ENCODE measurements at places on chromosomes 5 and 9.

DNA sequence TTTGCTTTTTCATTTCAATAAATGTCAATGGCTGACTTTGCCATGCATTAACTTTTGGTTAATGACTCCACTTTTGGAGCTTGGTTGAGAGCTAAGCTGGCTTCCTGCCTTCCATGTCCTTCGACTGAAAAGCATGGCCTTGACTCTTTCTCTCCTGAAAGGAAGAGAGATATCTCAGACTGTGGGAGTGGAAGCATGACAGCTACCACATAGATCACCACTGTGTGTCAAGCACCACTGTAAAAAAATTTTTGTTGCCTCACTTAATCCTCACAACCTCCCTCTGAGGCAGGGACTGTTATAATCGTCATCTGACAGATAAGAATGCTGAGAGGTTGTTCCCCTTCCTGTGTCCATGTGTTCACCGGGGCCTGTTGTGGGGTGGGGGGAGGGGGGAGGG is 184.8 kb downstream of the RORB start:
- DNase-seq = no peak

DNA sequence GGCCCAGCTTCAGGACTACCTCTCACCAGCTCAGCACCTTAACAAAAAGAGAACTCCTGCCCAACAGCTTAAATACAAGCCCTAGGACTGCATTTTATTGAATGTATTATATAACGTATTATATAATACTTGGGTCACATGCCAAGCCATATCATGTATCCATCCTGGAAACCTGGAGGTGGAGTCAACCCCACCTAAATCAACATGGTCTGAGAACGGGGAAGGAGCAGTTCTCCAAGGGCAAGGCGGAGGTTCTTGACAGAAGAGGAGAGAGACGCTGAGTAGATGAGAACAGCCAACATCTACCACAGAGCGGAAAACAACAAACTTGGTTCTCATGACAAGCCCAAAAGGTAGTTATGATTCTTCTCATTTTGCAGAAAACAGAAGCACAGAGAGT is 163.4 kb downstream of the FGF18 start:
- no peak for DNase-seq

- DNase-seq = no peak
Observed at GRCh38 chr5:138339091-138339456, 1.0 kb downstream of the FAM53C start.

DNA sequence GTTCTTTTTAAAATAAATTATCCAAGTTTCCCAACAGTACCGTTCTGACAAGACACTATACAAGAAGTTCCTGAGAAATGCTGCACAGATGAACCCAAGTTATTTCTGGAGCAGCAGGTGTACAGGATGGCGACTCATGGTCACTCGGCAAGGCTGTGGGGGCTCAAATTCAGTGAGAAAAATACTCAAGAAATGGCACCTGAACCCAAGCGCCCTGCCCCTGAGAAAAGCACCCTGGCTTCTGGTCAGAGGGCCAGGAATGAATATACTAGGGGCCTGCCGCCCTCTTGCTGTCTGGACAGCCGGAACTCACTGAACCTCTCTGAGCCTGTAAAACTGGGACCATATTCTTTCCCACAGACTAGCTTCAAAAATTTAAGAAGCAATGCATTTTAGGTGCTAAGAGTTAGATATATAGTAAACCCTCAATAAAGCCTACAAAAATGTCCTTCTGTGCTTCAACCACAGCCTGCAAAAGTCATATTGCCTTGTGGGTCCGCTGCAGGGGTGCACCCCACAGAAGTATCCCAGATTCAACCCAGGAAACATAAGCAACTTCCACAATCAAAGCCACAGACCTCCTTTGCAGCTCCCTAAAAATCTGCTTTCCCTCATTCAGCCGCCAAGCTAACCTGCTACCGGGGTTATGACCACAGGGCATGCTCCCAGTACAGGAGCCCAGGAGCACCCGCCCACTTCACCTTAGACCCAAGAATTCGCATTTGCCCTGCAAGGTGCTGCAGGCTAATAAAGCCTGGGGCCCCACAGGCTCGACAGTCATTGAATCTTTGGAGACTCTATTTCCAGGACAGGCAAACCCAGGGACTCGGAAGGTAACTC is 1.4 kb downstream of the RAPGEF1 start:
- peak; percentile 83 for DNase-seq

GRCh38 chr9:81621785-81622259 is 67.5 kb downstream of the TLE1 start:
- no peak for DNase-seq

- DNase-seq = peak; percentile 61
Observed at GRCh38 chr9:86099701-86100364, 475 bp upstream of the GOLM1 start.

DNA sequence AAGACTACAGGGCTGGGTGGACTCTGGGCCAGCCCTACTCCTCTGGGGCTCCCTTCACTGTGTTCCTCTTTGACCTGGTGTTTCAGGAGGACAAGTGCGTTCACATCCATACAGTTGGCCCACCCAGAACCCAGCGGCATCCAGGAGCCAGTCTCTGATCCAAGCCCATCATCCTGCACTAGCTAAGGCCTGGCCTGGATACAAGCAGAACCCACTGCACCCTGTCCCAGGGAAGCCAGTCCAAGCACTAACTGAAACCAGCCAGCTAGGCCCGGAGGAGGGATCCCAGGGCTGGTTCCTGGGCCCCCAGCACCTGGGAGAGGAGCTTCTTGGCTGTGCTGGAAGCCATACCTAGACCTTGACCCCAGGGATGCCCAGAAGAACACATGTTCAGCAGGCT is 4.1 kb upstream of the GBGT1 start:
- no peak for DNase-seq

DNA sequence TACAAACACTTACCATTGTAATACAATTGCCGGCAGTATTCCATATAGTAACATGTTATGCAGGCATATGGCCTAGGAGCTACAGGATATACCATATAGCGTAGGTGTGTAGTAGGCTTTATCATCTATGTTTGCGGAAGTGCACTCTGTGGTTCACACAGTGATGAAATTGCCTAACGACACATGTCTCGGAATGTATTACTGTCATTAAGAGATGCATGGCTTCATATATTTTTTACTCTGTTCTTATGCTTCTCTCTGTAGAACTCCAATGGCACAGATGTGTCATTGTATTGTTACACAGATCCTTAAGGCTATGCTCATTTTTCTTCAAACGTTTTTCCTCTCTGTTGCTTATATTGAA is 19.2 kb upstream of the ANKRD18A start:
- no peak for DNase-seq

- no peak for DNase-seq
Observed at GRCh38 chr9:126411225-126411947, 84.8 kb downstream of the MVB12B start.

GRCh38 chr9:132078699-132079356 is 839 bp downstream of the MED27 start:
- no peak for DNase-seq

DNA sequence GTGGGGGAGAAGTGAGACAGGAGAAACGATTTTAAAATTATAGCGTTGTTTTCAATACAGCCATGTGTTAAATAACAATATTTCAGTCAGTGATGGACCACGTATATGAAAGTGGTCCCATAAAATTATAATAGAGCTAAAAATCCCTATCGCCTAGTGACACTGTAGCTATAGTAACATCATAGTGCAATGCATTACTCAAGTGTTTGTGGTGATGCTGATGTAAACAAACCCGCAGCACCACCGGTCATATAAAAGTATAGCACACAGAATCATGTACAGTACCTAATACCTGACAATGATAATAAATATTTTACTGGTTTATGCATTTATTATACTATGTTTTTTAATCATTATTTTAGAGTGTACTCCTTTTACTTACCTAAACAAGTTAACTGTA is 407.4 kb upstream of the SEMA6A start:
- no peak for DNase-seq

DNA sequence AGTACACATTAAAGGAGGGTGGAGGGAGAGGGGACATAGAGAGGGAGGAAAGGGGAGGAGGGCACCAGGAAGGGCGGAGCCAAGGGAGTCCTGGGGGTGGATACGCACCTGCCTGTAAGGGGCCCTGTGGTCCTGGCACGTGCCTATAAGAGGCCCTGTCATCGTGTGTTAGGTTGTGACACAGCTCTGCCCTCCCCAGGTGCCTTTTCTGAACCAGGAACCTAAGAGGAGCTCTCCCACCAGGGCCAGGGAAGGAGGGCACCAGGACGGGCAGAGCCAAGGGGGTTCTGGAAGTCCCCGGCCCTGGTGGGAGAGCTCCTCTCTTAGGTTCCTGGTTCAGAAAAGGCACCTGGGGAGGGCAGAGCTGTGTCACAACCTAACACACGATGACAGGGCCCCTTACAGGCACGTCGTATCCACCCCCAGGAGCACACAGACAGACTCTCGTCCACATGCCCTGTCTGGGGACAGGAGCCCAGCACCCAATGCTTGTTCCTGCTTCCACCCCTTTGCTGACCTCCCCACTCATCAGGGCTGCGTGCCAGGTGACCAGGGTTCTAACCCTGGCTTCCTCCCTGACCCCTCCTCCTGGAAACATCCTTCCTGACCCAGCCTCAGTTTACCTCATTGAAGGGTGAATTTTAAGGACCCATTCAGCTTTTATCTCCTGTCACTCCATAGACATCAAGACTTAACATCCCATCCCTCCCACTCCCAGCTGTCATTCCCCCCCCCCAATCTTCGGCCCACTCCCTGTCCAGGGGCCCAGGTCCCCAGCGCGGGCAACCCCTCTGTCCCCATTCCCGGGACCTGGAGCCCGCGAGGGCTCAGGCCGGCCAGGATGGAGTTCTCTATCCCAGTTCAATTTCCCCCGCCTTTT is 12.9 kb upstream of the OLFM1 start:
- DNase-seq = no peak

GRCh38 chr5:172740428-172741205 is 30.4 kb downstream of the DUSP1 start:
- DNase-seq = no peak

DNA sequence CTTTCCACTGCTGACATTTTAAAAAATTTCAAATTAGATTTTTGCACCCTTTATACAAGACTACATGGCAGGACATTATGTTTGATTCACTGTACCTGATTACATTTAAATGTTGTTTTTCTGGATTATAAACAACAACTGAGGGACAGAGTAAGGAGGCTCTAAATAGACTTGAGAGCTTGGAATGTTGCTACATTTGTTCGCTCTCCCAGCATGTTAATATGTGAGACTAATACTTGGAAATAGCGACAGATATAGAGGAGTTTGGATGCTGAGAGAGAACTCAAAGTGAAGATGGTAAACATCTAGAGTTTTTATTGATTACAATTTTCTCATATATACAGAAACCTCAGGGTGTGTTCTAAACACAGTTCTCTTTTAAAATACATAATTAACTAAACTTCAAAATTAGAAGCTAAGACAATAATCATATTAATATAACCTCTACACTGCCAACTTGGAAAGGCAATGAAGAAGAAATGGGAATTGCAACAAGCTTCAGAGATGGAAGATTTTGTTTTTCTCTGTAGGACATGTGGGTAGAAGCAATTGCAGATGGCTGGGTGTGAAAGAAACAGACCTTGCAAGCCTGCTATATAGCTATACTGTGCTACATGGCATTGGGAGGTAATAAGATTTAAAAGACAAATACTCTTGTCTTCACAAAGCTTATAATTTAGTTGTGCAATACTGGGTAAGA is 1.4 kb upstream of the NDFIP1 start:
- no peak for DNase-seq

- no peak for DNase-seq
Observed at GRCh38 chr5:114839360-114839759, 330.3 kb downstream of the TRIM36 start.

DNA sequence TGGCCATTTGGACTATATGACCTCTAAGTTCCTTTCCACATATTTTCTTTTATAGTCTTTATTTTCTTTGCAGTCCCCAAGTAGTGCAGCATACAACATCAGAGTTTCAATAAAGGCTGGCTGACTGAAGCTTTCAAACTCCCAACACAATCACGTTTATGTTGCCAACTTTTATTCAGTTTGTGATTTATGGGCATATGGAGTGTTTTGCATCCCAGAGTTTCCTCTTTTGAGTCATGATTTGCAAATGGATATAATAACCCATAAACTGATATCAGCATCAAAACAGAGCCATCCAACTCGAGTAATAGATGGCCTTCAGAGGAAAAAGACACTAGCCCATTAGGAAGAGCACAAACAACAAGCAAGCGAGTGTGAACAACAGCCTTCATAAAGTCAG is 414.0 kb downstream of the ELAVL2 start:
- DNase-seq = no peak

GRCh38 chr9:21754741-21755140 is 47.7 kb upstream of the MTAP start:
- no peak for DNase-seq

DNA sequence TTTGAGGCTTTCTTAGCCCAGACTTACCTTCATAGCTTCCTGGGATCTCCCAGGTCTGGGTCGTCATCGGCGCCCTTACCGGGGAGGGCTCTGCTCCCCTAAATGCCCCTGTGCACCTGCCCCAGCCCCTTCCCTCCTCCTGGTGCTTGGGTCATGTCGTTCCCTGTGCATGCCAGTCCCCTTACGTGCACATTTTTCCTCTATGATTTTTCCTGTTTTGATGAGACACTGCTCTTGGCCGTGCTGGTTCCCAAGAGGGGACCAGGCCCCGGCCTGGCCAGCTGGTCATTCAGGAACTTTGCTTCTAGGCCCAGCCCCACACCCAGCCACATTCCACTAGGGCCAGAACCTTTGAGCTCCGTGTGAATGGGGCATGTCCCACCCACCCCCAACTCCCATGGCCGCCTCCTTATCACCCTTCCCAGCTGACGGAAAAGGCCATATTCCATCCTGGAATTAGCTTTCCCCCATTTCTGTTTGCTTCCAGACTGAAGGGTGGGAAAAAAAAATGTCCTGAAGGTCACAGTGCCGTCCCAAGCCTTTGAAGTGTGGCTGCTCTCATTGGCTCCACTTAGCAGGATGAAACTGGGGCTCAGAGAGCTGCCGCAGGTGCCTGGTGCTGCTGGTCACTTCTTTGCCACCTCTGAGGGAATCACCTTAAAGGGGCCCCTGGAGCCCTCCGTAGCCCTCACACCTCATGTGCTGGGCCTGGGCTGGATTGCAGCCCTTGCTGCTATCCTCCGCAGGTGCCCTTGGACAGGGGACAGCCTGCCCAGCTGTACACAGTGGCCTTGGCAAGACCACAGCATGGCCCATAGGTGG is 25.1 kb downstream of the ERGIC1 start:
- peak; percentile 70 for DNase-seq

DNA sequence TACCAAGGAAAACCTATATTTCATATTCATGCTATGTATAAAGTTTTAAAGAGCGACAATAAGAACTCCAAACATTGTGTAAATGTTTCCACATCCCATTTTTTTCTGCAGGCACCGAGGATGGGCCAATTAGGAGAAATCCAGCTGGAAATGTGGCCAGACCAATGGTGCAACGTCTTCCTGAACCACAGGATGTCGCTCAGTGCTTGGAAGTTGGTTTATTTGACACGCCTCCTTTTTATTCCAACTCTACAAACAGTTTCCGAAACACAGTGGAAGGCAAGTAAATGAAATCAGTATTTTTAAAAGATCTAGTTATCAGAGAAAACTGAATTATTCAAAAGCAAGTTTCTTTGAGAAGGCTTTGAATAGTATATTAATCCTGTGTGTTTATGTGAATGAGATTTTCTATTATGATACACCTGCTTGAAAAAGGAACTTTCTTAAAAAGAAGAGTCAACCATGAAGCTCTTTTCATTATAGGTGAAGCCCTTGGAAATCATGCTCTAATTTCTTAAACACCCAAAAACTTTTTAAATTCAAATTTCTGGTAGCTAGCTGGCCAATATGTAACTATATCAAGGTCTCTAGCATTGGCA is 9.1 kb downstream of the TYRP1 start:
- peak; percentile 3 for DNase-seq

All from HuH-7.5 (cell line).